ENCODE measurements at places on chromosomes 3 and 15.
A peak's percentile ranks its signal among the peaks of the same experiment; 100 is the strongest.

GRCh38 chr15:53695365-53695764 lies 64.1 kb downstream of the WDR72 start:
- DNase-seq: no peak

DNA sequence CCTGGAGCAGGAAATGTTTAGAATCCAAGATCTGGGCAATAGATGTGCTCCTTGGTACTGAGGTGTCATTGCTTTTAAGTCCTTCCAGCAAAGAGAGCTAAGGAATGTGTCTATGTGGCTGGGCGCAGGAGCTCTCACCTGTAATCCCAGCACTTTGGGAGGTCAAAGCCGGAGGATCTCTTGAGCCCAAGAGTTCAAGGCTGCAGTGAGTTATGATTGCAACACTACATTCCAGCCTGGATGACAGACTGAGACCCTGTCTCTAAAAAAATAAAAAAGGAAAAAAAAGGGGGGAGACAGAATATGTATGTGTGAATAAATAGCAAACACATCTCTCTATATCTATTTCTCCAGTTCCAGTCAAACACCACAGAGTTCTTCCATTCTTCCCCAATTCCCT lies 4.3 kb upstream of the GPR62 start:
- no peak for DNase-seq

GRCh38 chr3:82654708-82655107 lies 893.3 kb upstream of the GBE1 start:
- no peak for DNase-seq

GRCh38 chr3:169841171-169841570 lies 28.5 kb upstream of the LRRC34 start:
- DNase-seq: no peak

GRCh38 chr3:71035314-71035713 lies 548.2 kb downstream of the FOXP1 start:
- DNase-seq: no peak

- no peak for DNase-seq
Observed at GRCh38 chr3:52434491-52435115, 10.3 kb downstream of the SEMA3G start.

DNA sequence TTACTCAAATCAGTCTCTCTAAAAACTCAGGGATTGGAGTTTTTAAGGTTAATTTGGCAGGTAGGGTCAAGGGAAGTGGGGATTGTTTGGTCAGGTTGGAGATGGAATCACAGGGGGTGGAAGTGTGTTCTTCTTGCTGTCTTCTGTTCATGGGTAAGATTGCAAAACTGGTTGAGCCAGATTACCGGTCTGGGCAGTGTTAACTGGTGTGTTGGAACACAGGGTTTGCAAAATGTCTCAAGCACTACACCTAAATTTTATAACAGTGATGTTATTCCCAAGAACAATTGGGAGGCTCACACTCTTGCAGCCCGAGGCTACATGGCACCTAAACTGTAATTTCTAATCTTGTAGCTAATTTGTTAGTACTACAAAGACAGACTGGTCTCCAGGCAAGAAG lies 425.4 kb downstream of the PLOD2 start:
- DNase-seq: no peak

GRCh38 chr3:66302288-66302687 lies 81.5 kb downstream of the SLC25A26 start:
- peak; percentile 37 for DNase-seq

- DNase-seq: no peak
Observed at GRCh38 chr3:160154033-160154432, 71.2 kb upstream of the C3orf80 start.

DNA sequence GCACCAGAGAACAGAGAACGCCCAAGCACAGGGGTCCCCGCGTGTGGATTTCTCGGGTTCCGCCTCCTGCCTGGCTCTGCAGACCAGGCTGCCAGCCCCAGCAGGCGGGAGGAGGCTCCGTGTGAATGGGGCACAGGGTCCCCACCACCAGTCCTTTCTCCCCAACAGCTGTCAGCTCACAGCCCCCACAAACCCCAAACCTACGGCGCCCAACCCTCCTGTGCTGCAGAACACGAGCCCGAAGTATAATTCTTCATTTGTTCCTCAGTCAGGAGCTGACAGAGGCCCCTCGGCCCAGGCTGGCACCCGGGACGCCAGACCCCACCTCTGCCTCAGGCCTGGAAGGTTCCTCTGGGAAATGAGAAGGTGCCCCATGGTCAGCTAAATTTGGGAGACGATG lies 78.0 kb downstream of the TBC1D2B start:
- no peak for DNase-seq

DNA sequence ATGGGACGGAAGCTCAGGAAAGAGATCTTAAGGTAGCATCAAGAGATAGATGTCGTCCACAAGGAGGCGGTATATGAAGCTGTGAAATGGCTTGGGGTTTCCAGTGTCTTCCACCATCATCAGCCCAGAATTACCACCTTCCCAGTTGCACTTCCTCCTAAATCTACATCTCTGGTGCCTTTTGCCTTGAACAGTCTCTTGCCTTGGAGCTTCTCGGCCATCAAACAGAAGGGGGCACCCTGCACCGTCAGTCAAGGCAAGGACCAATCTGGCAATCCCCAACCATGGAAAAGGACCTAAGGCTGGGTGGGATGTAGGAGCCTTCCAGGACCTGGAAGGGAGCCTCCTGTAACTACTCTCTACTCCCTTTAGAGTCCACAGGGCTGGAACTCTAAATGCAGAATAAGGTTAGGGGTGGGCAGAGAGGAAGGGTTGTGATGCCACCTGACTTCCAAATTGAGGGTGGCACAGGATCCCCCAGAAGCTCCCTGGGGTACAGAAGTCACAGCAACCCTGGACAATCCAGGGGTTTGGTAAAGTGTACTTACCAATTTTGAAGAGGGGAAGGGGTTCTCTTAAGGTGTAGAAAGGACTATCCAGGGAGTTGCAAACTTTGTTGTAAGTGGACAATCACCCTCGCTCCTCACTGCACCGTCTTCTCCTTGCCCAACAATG lies 1.0 kb upstream of the RYR3 start:
- no peak for DNase-seq

GRCh38 chr3:182785142-182785541 lies 8.2 kb upstream of the ATP11B start:
- no peak for DNase-seq

DNA sequence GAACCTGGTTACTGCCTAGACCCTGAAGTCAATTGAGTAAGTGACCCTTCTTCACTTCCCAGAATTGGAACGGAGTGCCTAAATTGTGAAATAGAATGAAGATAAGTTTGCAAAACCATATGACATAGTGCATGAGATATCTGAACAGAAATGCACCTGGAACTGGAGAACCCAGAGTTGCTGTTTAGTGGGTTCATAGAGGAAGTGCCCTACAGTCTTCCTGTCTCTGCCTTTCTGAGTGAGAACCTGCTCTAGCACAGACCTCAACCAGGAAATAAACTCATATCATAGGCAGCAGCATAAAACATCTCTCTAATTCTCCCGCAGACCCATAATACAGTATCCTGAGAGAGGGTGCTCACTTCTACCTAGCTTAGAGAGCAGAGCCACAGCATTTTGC lies 82.9 kb downstream of the EOMES start:
- peak; percentile 10 for DNase-seq

DNA sequence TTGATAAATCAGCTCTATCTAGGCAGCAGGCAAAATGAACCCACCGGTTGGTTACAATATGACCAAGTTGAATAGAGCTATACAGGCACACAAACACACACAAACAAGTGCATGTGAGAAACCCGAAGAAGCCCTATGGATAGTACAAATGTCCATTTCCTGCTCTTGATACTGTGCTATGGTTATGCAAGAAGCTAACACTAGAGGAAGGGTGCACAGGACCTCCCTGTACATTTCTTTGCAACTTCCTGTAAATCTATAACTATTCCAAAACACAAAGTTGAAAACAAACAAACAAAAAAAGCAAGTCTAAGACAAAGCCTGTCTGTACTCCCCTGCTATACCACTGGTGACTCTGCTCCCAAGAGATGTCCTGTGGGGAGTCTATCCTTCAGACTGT lies 8.2 kb upstream of the FAM240A start:
- DNase-seq: no peak

Measured in T-helper 2 cell treated with Interferon-gamma antibody and Interleukin-4, amounts not matched to agents 5 μg/mL and 100 μg/mL, for 36 hours (primary cell).